Activated CD8-positive, alpha-beta T cell treated with anti-CD3 and anti-CD28 coated beads for 36 hours (primary cell): ENCODE measurements at places on chromosomes 2 and 18.
A peak's percentile ranks its signal among the peaks of the same experiment; 100 is the strongest.

GRCh38 chr2:191115804-191116203 lies 35.0 kb downstream of the STAT4 start:
- no peak for DNase-seq

DNA sequence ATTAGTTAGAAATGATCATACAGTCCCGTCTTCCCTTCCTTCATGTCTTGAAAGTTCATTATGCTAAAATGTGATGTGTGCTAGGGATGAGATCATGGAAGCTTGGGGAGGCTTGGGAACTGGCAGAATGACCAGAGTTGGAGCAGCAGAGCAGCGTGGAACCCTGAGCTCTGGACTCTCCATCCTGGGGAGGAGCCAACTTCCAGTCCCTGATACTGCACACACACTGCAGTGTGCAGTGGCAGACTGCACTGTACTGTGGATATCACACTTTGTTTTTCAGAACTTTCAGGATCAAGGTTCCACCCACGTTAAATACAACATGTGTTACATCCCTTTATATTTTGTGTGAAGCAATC lies 27.3 kb upstream of the GREB1 start:
- no peak for DNase-seq

DNA sequence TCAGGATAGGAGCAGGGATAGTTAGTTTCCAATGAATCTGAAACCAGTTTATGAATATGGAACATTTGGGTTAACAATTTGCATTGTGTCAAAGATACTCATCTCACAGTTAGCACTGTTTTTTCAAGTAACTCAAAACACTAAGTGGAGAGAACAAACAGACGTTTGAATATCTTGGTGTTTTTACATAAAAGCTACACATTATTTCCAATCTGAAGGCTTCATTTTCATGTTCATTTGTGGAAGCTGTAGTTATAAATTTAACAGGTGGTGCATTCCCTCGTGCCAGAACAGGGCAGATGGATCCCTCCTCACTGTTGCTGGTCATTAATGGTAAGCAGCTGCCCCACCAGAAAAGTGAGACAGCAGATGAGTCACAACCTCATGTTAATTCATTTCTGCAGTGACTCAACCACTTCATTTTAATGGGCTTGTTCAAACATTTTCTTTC lies 286.9 kb downstream of the TMX3 start:
- DNase-seq: no peak

- no peak for DNase-seq
Measured at GRCh38 chr18:76860411-76860810, 38.1 kb downstream of the ZNF236 start.

GRCh38 chr2:178177066-178177679 lies 17.1 kb upstream of the OSBPL6 start:
- no peak for DNase-seq

- DNase-seq: peak; percentile 8
Measured at GRCh38 chr18:79826966-79827365, 29.2 kb downstream of the KCNG2 start.
